Inflammatory macrophage (primary cell): ENCODE measurements at places on chromosomes 5 and 9.
A peak's percentile ranks its signal among the peaks of the same experiment; 100 is the strongest.

- DNase-seq, result peak; percentile 29
These were observed 66.9 kb upstream of the GLIS3 start for GRCh38 chr9:4366591-4367330.

- no peak for DNase-seq
These were observed 156.8 kb downstream of the MAPKAP1 start for GRCh38 chr9:125549891-125550885.

- DNase-seq, result peak; percentile 20
These were observed 116.1 kb upstream of the TNC start for GRCh38 chr9:115234094-115234493.

DNA sequence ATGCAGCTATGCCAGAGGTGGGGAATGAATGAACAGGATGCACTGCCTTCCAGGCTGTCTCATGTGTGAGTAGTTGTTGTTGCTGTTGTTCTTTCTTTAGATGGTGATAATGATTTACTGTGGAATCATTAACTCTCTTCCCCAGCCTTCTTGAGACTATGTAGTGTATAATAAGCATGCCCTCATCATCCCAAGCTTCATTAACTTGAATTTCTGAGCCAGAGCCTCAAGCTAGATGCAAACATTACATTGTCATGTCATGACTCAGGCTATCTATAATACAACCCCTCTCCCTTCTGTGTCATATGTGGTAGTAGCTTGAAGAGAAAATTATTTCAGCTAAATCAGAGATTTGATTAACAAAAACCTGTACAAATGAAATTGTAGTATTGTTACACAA lies 10.0 kb upstream of the ADAMTSL1 start:
- no peak for DNase-seq

DNA sequence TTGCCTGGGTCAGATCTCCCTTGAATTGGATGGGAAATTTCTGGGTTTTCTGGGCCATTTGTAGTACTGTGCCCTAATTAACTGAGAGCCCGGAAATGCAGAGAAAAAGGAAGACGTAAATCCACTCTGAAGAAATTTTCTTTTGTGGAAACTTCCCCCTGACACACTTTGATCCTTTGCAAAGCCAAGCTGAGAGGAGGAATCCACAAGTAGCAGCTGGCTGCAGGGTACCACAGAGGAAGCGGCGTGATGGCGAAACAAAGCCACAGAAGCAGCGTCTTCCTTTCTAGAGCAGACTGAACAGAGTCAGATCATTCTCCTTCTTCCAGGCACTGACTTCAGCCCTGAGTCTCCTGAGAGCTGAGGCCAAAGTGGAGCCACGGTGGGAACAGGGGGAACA lies 47.1 kb upstream of the ZNF354A start:
- peak; percentile 87 for DNase-seq

GRCh38 chr5:138303372-138303771 lies 28.2 kb downstream of the CDC25C start:
- DNase-seq, result no peak

DNA sequence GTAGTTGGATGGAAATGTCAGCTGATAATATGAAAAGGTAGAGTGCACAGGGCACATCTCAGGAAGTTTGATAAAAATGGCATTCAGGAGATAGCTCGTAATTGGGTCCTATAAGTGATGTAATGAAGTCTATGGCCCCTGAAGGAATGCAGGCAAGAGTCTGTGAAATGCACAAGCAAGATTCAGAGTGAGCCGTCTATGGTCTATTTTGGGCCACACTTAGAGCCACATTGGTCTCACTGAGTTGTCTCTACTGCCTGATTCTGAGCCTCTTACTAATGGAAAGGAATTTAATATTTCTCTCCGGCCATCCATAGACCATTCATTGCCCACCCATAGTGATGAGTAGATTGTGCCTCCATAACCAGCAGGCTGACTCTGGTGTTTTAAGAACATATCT lies 111.3 kb upstream of the KCNN2 start:
- no peak for DNase-seq

DNA sequence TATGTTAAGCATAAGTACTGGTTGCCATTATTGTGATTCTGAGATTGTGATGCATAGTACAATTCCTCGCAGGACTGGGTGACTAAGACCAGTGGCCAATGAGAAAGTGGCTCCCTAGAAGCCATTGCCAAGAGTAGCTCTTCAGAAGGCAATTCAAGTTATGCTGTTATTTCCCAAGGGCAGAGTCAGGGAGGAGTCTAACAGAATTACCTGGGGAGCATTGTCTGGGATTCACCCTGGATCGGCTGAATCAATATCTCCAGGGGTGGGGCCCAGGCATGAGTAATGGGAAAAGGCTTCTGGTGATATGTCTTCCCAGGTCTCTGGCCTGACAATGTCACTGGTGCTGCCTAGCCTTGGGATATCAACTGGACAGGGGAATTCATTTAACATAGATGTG lies 10.9 kb upstream of the ARHGEF28 start:
- no peak for DNase-seq

GRCh38 chr5:172868924-172869591 lies 35.0 kb downstream of the ERGIC1 start:
- DNase-seq, result peak; percentile 63

DNA sequence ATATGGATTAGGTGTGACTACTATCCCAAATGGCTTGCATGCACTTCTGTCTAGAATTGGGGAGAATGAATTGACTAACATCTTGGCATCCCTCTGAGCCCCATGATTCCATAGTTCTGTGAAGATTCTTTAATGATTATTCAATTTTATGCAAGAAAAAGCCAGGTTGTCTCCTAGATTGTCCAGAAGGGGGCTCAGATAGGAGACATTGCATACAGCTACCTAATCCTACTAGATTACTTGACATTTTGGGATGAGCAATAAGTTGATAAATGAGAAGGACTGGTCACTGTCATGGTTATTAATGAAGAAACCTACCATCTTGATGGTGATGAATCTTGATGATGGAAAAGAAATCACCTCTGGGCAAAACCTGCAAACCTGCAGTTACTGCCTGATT lies 117.0 kb downstream of the CARTPT start:
- DNase-seq, result no peak

- no peak for DNase-seq
These were observed 323.5 kb downstream of the LRRC70 start for GRCh38 chr5:62902126-62902525.

- DNase-seq, result no peak
These were observed 185.0 kb downstream of the TRIO start for GRCh38 chr5:14328144-14328543.

DNA sequence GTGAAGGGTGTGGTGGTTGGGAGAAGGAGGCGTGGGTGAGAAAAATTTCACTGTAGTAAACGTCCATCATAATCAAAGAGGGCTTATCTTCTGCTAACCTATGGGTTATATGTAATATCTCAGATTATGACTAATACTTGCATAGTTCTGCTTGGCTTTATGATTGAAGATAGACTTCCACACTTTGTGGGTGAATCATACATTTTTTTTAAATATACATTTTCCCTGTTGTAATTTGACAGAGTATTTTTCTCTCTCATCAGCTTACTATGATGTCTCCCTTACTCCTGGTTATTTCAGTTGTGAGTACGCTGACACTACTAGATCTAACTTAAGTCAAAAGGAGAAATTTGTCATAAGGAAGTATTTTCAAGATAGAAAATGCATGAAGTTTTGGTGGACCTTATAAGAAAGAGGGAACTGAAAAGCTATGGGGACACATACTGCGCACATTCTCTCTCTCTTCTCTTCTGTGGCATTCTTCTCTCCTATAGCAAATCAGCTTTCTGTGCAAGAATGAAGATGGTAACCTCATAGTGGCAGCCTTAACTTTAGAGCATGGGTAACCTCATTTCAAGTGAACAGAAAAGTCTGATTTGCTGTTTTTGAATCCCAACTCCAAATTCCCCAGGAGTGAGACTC lies 4.9 kb upstream of the JAK2 start:
- peak; percentile 52 for DNase-seq

- DNase-seq, result no peak
These were observed 244.7 kb upstream of the RPS23 start for GRCh38 chr5:82522897-82523296.
